Ovary (tissue), 10 donors: ENCODE measurements at places on chromosomes 16 and 17. TPM values are rescaled to one million over a fixed set of nuclear protein-coding genes. Genes with fewer than 3 reads are reported as not detected.

DNA sequence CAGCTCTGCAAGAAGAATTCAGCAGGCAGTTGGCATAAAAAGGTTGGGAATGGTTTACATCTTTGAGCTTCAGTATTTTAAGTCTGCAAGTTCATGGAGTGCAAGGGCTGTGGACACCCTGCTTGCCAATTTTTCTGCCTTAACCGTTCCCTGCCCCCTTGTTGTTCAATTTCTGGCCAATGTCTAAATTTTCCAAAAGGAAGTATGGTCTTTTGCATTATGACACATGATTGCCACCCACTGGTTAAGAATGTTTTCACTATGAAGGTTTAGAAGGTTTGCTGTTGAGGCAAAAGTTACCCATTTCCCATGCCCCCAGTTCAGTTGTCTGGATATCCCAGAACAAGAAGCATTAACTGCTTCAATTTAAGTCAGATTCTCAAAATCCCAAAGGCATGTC lies 441.9 kb downstream of the CDH13 start:
- no peak for DNase-seq
- no peaks in the 10 kb centered on the region for H3K27me3 ChIP-seq
- no peak overlapping the region for H3K27ac ChIP-seq
- H3K36me3 ChIP-seq, result no peaks in the 10 kb centered on the region

DNA sequence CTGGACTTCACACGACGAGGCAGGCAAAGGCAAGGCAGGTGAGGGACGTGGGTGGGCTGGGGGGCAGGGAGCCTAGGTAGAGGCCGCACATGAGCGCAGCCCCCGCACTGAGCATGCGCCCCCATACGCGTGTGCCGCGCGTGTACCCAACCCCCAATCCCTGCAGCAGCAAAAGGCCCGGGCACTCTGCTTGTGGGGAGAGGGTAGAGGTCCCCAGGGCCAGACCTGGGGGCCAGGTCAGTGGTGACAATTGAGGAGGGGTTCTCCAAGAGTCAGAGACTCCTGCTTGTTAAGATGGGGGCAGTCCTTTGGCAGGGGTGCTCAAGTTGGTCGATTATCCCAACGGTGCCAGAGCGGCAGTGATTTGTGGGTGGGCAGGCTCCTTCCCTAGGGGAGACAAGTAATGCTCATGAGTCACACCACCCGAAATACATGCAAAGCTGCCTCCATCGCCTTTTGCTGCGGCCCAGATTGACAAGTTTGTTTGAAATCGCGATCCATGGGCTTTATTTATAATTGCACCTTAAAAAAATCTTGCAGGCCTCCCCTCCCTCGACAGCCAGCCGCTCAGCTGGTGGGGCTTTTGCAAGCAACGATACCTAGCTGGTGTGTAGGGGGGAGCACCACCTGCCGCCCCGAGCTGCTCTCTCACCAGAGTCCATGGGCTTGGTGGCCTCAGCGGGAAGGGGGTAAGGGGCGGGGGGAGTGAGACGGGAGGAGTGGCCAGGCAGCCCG lies 1.1 kb upstream of the GIT1 start:
- H3K36me3 ChIP-seq, result no peaks in the 10 kb centered on the region
- peak overlapping the region; percentile 71 for H3K27ac ChIP-seq
- H3K4me3 ChIP-seq, result peak overlapping the region; percentile 41
- H3K4me1 ChIP-seq, result peaks cover 30% of the 10 kb centered on the region
- no peaks in the 10 kb centered on the region for H3K27me3 ChIP-seq

DNA sequence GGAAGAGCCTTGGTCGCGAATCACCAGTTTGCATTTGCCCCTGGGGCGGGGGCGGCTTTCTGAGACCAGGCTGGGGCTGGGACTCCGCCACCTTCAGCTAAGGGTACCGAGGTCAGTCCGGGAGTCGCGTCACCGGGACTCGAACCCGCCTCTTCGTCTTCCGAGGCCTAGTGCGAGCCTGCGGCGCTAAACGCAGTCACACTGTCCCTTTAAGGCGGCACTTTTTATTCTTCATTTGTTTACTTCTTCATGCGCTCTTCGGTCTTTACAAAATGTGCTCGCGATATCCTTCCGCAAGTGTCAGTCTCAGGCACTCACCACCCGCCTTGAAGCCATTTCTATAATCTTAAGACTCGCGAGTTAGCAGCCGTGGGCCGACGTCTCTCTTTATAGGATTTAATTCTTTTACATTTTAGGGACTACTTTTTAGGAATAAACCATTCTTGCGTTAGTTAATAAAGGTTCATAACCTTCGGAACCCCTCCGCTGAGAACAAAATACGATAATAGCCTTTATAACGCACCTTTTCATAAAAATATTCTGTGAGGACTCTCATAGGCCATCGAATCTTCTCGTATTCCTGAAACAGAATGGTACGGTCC lies 593 bp upstream of the HEXIM1 start:
- H3K27ac ChIP-seq, result peak overlapping the region; percentile 97
- peaks cover 13% of the 10 kb centered on the region for H3K4me1 ChIP-seq
- H3K4me3 ChIP-seq, result peak overlapping the region; percentile 76
- no peaks in the 10 kb centered on the region for H3K36me3 ChIP-seq

DNA sequence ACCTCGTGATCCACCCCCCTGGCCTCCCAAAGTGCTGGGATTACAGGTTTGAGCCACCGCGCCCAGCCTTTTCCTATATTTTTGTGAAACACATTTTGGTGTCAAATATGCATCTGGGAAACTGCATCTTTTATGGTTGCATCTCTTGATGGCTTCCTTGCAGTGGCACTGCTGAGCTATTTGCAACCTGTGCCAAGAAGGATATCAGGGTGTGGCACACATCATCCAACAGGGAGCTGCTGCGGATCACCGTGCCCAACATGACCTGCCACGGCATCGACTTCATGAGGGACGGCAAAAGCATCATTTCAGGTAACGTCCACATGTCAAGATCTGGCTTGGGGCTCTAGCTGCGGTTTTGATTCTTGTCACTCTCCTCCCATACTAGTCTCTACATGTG lies 16.8 kb upstream of the USP43 start:
- no peaks in the 10 kb centered on the region for H3K27me3 ChIP-seq
- no peak overlapping the region for H3K27ac ChIP-seq
- H3K36me3 ChIP-seq, result no peaks in the 10 kb centered on the region
- H3K4me1 ChIP-seq, result no peaks in the 10 kb centered on the region

DNA sequence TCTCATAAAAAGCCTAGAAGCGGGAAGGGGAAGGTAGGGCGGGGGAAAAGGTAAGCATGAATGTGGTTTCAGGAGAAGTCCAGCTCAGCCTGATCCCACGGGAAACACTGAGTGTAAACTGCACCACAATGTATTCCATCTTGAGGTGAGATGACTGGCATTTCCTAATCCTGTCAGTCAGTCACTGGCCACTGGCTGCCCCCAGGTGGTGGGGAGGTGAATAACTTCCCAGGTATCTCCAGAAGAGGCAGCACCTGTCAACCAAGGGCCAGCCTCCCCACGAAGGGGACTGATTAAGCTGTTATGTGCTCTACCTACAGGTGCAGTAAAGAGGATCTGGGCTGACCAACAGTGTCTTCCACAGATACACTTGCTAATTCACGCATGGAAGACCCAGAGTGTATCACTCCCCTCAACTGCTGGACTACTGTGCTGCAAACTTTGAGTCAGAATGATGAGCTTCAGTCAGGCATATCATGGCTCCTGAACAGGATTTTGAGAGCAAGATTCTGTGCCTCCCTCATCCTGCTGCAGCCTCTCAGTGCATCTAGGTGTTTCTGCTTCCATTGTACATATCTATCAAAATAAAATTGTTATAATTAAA lies 108.5 kb upstream of the CCL2 start:
- H3K4me1 ChIP-seq, result no peaks in the 10 kb centered on the region
- no peaks in the 10 kb centered on the region for H3K27me3 ChIP-seq
- H3K36me3 ChIP-seq, result no peaks in the 10 kb centered on the region
- H3K4me3 ChIP-seq, result no peak overlapping the region

- no peak overlapping the region for H3K4me3 ChIP-seq
- no peaks in the 10 kb centered on the region for H3K4me1 ChIP-seq
- no peaks in the 10 kb centered on the region for H3K27me3 ChIP-seq
- H3K36me3 ChIP-seq, result no peaks in the 10 kb centered on the region
Measured at GRCh38 chr16:25690552-25691143, 1.1 kb upstream of the HS3ST4 start.

Gene CLDN7
- total RNA-seq, result not detected

Gene CDR2L
- total RNA-seq, result 4.5 TPM

Gene KRTAP4-6
- not detected for total RNA-seq
